ENCODE measurements at places on chromosomes 7 and 10. TPM values are rescaled to one million over a fixed set of nuclear protein-coding genes. Genes with fewer than 3 reads are reported as not detected.

The COBL gene
- not detected for total RNA-seq

The CWF19L1 gene
- total RNA-seq: 37.8 TPM

The FFAR4 gene
- total RNA-seq: not detected

The BTBD16 gene
- not detected for total RNA-seq

The CPN1 gene
- total RNA-seq: not detected

All from M059J (cell line).